Stimulated activated CD8-positive, alpha-beta memory T cell treated with anti-CD3 and anti-CD28 coated beads, Interleukin-15, amount 100 ng/mL, for 4 hours (primary cell): ENCODE measurements at places on chromosomes 3 and 15.

GRCh38 chr3:64856106-64856505 lies 168.3 kb upstream of the ADAMTS9 start:
- no peak for DNase-seq

- DNase-seq, result no peak
Observed at GRCh38 chr15:88636050-88636449, 2.8 kb upstream of the ISG20 start.

DNA sequence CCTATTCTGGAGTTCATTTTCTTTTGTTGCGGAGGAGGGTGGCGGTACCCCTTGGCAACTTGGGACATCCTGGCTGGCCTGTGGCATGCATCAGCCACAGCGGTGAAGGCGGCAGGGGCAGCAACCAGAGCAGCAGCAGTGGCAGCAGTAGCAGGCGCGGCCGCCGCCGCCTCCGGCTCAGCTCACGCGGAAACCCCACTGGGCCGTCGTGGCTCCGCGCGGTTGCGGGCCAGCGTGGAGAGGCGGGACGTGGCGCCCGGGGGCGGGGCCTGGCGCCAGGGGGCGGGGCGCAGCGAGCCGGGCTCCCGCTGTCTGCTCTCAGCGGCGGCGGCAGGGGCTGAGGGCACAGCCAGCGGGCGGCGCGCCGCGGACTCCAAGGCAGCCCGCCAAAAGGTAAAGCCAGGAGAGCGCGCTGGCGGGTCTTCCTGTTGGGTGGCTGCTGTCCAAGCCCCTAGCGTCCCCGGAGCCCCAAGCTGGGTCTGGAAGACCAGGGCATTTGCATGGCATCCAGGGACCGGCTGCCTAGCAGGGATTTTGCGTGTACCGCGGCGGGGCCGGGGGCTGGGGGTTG lies 334.4 kb upstream of the THRB start:
- DNase-seq, result no peak

- DNase-seq, result no peak
Observed at GRCh38 chr3:9809239-9809614, 835 bp upstream of the TTLL3 start.

- no peak for DNase-seq
Observed at GRCh38 chr15:86522721-86523120, 443.1 kb downstream of the AGBL1 start.

DNA sequence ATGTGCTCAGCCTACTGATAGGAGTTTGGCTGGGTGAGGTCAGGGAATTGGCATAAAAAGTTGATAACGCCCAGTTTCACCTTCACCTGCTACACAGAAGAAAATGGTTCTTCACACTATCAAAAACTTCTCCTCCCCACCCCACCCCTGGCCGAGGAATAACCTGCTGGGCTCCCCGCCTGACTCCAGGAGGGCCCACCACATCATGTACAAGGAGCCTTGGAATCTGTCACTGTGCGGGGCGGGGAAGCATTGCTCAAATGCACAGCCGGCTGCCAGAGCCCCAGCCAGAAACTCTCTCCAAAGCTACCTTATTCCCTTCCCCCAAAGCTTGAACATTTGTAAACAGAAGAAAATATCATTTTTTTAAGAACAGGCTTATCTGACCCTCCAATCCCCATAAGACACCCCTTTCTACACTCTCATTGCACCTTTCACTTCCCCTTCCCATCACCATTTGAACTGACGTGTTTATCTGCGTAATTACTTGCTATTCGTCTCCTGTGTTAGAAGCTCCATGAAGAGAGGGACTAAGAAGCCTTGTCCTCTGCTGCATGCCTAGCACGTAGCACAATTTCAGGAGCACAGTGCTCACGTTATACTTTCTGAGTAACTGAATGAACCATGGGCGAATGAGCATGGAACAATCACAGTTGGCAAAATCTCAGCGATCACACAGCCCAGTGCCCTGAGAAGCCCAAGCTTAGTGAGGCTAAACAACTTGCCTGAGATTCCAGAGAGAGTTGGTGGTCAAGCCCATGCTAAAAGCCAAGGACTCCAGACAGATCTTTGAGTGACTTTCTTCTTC lies 82.9 kb downstream of the HES1 start:
- DNase-seq, result no peak

DNA sequence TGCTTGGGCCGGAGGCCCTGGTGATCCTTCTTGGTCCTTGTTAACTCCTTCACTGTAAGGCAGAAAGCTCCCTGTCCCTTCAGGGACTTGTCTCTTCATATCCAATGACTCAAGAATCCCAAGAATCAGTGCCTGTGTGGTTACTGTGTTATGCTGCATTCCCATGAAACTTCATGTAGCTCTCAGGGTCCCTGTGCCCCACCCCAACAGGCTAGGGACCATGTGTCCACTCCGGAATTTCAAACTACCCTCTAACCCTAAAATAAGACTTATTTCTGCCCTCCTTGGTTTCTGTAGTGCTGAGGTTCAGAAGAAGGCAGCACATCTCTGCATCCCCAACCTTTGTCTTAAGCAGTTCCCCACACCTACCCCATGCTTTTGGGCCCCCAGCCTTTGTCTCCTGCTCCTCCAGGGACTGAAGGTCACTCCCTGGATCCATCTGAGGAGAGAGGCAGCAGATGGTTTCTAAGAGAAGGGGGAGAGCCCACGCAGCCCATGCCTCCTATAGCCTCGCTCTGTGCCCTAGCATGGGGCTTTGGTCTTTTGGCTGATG lies 531 bp upstream of the MAP1A start:
- DNase-seq, result no peak

DNA sequence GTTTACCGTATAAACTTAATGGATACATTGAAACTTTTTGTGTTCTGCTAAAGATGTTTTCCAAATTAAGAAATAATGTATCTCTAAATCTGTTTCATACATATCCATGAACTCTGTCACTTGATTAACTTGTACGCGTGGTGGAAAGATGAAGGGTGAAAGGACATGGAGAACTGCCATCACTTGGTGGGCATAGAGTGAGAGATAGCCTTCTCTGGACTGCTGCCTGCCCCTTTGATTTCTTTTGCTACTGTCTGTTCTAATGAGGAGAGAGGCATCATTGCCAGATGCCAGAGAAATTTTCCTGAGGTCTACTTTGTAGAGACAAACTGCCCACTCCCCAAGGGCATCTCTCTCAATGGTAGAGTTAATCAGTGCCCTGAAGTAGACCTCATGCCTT lies 120.5 kb downstream of the SLMAP start:
- DNase-seq, result no peak

DNA sequence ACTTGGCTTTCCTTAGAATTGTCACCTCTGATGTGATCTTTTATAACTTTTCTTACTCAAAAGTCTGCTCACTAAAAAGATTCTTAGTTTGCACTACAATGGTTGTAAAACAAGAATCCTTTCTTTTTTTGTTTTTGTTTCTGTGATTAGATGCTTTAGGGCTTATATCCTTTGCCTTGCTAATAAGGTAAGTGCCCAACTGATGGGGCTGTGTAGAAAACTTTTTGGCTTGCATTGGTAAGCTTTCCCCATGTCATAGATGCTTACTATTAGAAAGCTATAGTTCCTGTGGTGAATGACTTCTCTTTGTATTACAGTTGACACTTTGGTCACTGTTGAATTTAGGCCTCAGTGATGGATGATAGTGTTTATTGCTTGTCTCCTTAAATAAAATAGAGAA lies 5.1 kb downstream of the ABHD5 start:
- no peak for DNase-seq

- no peak for DNase-seq
Observed at GRCh38 chr15:70412794-70413193, 315.1 kb upstream of the TLE3 start.

DNA sequence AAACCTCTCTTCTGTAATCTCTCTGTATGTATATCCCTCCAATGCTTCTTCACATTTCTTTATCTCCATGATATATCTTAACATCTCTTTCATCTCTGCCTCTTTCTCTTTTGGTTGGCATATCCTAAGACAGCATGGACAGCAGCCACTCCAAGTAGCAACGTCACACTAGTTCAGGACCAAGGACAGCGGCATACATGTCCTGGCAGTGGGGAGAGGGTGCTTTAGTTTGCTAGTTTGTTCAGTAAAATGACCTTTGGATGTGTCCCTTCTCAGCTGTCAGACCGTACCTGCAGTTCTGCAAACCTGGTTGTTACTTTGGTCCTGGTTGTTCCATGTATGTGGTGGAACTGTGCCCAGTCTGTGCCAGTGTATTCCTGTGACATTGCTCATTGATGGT lies 225.6 kb upstream of the ROPN1 start:
- DNase-seq, result no peak

GRCh38 chr3:42177068-42177800 lies 86.1 kb downstream of the TRAK1 start:
- no peak for DNase-seq

DNA sequence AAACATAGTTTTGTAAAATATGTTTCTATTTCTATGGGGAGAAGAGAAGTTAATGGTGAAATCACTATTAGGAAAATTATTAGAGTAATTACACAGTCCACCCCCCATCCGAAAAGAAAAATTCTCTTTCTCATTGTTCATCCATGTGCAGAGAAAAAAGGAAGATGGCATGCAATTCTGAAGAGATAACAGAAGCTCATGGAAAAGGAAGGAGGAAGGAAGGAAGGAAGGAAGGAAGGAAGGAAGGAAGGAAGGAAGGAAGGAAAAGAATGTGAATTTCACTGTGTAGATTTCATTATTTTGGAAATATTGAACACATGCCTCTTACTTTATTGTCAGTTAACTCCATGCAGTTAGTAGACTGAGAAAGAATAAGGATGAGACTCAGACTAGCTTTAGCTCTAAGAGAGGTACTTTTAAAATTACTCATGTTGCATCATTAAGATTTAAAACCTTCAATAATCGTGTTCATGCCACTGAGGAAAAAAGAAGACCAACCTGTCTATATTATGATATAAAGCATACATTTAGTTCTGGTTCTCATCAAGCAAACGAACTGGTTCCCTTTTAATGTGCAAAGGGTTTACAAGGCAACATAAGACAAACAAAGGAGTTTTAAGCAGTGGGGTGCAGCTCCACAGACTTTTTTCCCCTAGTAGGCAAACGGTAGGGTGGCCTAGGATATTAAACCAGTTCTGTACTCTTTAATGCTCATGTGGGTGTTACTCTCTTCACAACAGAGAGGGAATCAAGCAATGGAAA lies 379.6 kb downstream of the FOXP1 start:
- DNase-seq, result no peak

DNA sequence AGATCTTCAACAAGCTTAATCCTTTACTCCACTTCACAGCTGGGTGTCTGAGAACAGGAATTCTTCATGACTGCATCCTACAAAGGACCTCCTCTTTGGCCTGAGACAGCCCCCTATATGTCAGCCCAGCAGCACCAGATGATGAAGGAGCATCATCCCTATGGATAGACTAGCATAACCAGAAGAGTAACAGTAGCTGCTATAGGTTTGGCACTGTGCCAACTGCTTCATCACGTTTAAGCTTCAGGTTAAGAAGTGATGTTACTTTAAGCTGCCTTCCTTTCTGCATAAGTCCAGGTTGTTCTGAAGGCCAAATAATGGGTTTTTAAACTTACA lies 50.6 kb downstream of the CMSS1 start:
- DNase-seq, result no peak

GRCh38 chr3:126630020-126630419 lies 24.9 kb downstream of the TXNRD3 start:
- DNase-seq, result no peak

- no peak for DNase-seq
Observed at GRCh38 chr3:46667061-46667621, 26.3 kb downstream of the ALS2CL start.

DNA sequence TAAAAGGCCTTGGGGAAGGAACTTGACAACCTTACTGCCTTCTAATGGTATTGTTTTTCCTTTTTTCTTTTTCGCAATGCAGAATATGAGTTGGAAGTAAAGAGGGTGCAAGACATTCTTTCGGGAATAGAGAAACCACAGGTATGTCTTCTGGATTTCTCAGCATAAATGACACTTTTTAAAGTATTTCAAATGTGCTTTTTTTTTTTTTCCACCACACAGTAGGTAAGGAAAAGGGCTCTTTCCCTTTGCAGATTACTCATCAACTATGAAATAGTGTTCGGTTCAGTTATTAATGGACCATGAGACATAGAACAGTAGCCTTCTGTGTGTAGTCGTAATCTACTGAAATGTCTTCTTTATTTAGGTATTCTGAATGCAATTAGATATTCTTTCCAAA lies 162.4 kb downstream of the GHSR start:
- no peak for DNase-seq

- DNase-seq, result no peak
Observed at GRCh38 chr3:1195947-1196346, 103.1 kb downstream of the CNTN6 start.

DNA sequence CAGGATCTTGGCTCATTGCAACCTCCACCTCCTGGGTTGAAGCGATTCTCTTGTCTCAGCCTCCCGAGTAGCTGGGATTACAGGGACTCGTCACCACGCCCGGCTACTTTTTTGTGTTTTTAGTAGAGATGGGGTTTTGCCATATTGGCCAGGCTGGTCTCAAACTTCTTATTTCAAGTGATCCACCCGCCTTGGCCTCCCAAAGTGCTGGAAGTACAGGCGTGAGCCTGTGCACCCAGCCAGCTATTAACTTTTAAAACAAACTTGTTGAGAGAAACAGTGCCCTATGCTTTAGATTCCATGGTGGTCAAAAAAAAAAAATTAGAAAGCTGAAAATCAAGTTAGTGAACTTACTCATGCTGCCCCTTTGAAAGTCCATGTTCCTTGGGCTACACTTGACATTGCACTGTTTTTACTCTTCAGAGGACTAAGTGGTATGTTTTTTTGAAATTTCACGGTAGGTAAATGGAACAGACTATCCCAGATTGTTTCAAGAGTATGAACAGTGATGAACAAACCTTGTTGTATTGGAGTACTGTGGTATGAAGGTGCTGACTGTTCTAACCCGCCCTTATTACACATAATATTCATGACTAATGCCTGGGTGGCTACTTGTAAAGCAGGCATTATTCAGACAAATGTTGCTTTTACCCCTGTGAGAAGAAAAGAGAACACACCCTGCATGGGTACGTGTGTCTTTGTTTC lies 206.9 kb downstream of the KLHL25 start:
- DNase-seq, result no peak

GRCh38 chr15:80760960-80761359 lies 18.2 kb upstream of the CEMIP start:
- no peak for DNase-seq

DNA sequence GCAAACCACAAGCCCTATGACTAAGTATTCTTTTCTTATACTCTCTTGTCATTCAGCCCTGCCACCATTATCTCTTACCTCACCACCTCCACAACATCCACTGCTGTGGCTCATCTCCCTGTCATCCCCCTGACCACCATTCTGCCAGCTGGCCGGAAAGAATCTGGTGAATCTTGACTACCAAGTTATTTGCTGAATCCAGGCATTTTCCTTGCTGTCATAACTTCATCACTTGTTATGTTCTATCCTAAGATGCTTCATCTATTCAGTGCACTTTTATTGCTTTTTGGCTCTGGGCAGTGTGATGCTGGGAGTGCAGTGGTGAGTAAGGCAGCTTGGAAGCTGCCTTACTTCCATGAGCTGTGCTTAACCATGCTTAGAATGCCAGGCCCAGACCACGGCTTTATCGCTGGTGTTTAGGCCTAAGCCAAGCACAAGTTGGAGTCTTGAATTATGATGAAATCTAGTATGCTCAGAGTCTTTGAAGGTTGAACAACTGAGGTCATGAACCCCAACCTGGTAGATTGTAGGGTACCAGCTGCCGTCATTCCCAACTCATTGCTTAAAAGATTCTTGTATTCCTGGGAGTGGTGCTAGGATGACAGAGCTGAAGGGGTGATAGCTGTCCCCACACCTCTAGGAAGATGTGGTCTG lies 27.0 kb upstream of the APH1B start:
- DNase-seq, result no peak
